ENCODE measurements at places on chromosomes 5 and 9.

- no peak for DNase-seq
Measured at GRCh38 chr9:109730228-109730627, 49.8 kb upstream of the PALM2AKAP2 start.

DNA sequence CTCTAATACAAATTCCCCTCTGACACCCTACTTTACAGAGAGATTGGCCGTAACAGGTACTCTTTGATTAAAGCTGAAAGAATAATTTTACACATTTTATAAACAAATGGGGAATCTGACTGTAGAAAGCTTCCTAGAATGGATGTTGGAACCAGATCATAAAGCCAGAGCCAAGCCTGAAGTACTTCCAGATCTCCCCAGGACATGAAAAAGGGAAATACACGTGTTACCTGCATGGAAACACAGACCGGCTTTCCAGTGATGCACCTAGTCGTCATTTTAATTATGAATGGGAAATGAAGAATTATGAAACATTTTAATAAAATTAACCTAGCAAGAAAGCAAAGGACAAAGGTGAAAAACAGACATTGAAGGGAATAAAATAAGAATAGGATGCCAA is 66.5 kb downstream of the ERCC6L2 start:
- no peak for DNase-seq

DNA sequence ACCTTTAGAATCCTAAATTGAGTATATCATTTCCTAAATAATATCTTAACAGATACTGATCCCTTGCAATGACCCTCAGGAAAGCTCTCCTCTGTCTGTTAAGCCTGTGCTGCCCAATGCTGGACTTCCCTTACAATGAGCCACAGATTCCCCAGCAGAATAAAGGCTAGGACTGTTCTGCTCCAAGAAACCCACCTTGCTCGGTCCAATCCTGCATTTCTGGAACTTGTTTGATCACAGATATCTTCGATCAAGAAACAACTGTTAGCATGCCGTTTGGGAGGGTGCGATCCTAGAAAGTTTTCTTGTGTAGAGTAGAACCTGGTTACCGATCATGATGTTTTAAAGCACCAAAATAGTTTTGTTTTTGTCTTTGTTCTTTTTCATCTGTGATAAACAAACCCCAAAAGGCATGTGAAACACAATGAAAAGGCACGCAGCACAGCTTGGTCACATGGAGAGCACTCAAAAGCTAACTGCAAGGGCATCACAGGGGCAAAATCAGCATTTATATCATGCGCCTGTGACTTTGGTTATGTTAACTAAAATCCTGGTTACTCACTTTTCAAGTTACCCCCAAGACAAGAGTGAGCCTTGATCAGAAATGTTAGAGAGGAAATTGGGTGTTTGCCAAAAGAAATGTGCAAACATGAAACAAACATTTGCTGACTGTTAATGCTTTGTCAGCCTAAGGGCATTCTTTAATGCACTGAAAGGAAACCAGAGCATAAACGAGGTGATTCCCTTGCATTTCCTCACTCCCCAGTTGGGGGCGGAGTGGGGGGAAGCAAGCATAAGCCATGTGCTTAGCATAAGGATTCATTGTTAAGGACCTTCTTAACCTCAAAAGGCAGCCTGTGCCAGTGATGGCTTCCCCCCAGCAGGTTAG is 61.9 kb upstream of the ADAMTS16 start:
- no peak for DNase-seq

- DNase-seq: no peak
Measured at GRCh38 chr5:163614787-163615186, 109.4 kb downstream of the MAT2B start.

DNA sequence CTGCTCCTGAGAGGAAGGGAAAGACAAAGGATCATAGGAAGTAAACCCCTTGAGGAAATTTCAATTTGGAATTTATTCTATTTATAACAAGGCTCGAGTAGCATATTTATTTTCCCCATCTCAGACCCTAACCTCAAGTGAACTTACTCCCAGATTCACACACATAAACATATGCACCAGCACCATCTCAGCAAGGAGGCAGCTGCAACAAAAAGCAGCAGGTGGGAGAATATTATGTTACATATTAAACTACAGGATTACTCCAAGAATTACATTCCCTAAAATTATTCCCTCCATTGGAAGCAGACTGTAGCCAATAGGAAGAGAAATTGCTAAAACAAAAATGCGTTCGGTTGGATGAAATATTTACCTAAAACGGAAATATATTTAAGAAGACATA is 108.4 kb upstream of the PRSS3 start:
- no peak for DNase-seq

GRCh38 chr9:2066312-2067273 is 51.4 kb downstream of the SMARCA2 start:
- no peak for DNase-seq

DNA sequence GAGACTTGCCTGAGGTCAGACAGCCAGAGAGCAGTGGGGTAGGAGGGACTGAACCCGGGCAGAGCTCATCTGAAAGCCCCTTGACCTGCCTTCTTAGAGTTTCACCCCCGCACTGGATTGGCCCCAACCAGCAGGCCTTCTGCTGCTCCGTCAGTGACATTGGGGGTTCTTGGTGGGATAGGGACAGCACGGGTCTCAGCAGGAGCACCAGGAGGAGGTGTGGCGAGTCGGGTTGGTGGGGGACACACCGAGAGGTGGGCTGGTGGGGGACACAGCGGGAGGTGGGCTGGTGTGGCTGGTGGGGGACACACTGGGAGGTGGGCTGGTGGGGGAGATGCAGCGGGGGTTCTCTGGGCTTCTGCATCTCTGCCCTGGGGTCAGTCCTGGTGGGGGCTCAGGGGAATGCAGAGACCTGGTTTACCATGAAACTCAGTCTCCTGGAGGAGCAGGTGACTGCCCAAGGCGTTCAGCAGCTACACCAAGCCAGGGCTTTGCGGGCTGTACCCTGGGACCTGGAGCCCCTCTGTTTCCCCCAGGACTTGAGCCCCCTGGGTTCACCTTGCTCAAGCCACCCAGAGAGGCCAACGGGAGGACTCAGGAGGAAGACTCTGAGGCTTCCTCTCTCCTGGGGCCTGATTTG is 28.1 kb upstream of the RNU6ATAC start:
- no peak for DNase-seq

DNA sequence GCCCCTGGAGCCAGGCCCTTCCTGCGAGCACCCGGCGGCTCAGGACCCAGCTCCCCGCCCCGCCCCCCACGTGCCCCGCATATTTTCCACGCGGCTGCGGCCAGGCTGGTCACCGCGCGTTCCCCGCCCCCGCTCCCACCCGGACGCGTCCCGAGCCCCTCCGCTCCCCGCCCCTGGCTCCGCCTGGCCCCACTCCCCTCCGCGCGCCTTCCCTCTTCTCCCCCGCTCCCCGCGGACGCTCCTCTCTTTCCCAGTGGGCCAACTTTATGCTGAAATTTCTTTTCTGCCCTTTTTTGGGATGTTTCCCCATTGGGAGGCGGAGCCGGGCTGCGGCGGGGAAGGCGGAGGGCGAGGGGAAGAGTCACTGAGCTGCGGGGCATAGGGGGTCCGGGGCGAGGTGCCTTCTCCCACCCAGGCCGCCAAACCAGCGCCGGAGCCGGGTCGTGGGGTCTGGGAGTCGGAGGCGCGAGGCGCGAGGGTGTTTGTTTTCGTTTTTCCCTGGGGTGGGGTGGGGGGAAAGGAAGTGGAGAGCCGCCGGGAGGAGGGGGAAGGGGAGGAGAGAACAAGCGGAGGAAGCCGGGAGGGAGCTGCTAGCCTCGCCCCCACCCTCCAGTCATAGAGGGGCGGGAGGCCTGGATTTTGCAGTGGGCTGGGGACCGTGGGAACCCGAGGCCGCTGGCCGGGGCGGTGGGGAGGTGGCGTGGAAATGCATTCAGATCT is 1.0 kb upstream of the TPM2 start:
- DNase-seq: no peak

DNA sequence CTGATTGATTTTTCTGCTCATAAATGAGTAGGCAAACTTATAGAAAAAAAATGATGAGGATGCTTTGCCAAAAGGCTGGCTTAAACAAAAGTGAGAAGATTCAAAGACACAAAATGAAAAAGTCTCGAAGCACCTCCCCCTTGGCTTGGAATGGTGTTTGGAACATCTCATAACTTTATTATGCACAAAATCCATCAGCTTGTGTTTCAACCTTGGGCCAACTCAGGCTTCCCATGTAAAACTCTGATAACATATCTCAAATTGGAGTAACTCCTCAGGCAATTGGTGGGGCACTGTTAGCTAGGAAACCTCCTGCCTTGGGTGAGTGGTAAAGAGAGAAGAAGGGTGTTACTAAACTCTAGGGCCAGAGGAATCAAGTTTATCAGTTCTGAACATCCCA is 176.3 kb downstream of the KIAA0825 start:
- DNase-seq: no peak

DNA sequence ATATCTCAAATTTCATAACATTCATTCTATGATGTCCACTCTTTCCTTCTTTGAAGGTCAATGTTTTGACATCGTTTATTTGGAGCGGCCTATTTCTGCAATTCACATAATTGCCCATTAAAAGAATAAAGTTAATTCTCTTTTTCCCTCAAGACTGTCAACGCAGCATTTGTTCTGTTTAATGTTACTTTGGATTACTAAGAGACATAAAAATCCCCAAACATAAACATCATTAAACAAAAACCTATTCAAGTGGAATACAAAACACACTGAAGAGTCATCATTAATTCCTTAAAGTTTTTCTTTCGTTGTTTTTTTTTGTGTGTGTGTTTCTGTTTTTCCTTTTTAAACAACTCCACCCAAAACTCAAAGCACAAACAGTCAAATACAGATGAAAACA is 151.1 kb downstream of the TRPM6 start:
- DNase-seq: no peak

DNA sequence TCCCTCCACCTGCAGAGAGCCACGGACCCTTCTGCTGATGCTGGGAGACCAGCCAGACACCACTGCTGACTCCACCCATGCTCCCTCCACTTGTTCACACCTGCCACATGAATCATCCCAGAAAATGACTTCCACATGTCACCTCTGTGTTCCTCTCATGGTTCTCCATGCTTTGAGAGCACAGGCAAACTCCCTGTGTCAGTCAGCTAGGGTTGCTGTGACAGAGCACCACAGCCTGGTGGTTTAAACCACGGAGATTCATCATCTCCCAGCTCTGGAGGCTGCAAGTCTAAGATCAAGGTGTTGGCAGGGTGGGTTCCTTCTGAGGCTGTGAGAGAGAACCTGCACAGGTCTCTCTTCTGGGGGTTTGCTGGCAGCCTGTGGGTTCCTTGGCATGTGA is 381.4 kb downstream of the GADD45G start:
- no peak for DNase-seq

DNA sequence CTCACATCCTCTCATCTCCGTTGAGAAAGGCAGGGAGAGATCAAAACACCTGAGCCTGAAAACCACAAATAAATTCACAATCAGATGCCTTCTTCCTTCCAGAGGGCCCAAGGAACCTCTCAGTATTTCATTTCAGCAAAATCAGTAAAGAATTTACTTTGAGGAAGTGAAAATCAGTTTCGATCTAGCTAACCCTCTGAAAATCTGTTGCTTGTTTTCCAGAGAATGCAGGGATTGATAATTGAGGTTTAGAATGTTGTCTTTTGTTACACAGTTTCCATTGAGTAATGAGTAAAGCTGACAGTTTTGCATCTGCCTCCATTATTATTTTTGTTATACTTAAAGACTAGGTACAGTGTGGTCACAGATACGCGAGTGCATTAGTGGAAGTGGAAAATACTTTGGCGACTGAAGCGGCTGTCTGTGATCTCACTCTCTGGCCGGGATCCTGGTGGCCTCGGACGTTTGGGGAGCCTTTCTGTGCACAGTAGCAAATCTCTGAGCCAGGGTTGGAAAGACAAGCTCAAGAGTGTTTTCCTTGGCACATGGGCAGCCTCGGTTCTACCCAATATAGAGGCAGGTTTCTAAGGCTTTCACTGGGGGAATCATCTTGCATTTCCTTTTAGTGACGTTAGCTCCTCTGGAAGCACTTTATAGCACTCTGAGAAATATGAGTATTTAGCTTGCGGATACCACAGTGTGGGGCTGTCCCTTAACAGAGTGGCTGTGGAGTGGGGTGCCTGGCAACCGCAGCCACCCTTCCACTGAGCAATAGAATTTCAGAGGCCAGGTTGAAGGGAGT is 32.2 kb upstream of the ANGPTL2 start:
- DNase-seq: no peak

DNA sequence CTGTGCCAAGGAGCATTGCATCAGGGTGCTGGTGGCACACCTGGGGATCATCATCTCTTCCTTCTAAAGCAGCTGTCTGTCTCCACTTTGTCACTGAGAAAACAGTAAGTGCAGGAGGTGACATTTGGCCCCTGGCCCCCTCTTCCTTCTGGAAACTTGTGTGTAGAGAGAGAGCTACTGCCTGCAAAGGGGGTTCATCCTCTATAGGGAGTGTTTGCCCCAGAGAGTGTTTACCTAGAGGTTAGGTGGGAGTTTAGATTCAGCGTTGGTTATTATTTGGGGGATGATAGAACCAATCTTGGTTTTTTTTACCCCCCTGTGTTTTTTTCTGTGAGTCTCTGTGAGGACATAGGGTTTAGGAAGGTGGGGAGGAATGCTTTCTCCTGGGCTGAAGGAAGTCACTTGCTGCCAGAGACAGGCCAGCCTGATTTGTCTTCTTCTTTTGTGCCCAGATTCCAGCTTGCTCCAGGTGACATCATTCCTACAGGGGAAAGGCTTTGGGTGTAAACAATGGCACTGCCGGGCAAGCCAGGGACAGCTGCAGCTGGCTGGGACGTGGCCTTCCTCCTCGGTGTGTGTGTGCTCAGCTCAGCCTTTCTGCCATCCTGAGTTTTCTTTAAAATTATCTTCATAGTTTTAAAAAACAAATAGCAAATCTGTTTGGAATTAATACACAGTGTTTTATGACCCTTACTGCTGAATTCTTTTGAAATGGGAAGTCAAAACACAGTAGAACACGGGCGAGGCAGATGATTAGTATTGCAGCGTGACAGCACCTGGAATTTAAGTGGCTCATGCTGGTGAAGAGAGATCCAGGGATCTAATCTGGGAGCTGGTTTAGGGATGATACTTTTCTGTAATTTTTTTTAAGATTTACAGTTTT is 24.5 kb downstream of the PRRC2B start:
- DNase-seq: no peak

DNA sequence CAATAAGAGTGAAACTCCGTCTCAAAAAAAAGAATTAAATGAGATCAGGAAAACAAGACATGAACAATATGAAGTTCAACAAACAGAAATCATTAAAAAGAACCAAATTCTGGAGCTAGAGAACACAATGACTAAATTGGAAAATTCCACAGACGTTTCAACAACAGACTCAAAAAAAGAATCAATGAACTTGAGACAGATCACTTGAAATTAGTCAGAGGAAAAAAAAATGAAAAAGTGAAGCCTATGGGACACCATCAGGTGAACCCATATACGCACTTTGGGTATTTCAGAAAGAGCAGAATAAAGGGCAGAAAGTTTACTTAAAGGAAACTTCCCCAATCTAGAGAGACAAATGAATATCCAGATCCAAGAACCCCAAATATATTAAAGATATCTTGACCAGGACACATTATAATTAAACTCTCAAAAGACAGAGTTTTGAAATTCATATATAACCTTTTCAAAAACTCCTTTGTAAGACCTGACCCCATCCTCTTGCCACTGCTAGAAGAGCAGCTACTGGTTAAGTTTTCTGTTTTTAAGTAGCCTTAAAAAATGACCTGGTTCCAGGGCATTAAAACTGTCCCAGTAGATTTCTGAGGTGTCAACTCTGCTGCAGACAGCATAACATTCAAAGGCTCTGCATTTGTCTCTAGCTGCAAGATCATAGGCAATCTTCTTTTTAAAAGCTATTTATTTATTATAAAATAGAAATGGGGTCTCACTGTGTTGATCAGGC is 7.7 kb upstream of the MATR3 start:
- no peak for DNase-seq

Data from activated CD4-positive, CD25-positive, alpha-beta regulatory T cell (primary cell).